ENCODE measurements at places on chromosomes 6 and 20. TPM values are rescaled to one million over a fixed set of nuclear protein-coding genes. Genes with fewer than 3 reads are reported as not detected.

PNPLA1 gene
- total RNA-seq = not detected

MICB gene
- 7.5 TPM for total RNA-seq

HLA-DRA gene
- total RNA-seq = 0.11 TPM

GHRH gene
- not detected for total RNA-seq

APCDD1L gene
- total RNA-seq = not detected

PRL gene
- not detected for total RNA-seq

ADGRF5 gene
- total RNA-seq = 126 TPM

ARMC12 gene
- 0.43 TPM for total RNA-seq

TRIM15 gene
- total RNA-seq = not detected

FAM184A gene
- total RNA-seq = 0.22 TPM

CYP39A1 gene
- 0.22 TPM for total RNA-seq

KIAA0408 gene
- not detected for total RNA-seq

ADGRG6 gene
- 1.8 TPM for total RNA-seq

ADGRF4 gene
- total RNA-seq = not detected

C6orf132 gene
- total RNA-seq = under 0.01 TPM

GGT7 gene
- total RNA-seq = 1.8 TPM

DEFB127 gene
- not detected for total RNA-seq

PPP1R18 gene
- 34.0 TPM for total RNA-seq

DNAH8 gene
- total RNA-seq = under 0.01 TPM

GGTLC1 gene
- not detected for total RNA-seq

BMP2 gene
- total RNA-seq = 27.0 TPM

RGL2 gene
- total RNA-seq = 55.5 TPM

THEMIS gene
- not detected for total RNA-seq

PRSS16 gene
- total RNA-seq = 0.09 TPM

TSBP1 gene
- total RNA-seq = not detected
